Activated T-helper 1 cell treated with anti-CD3 and anti-CD28 coated beads, Interleukin-2, amount 50 U/mL, for 16 hours (primary cell): ENCODE measurements at places on chromosomes 7 and 10.

DNA sequence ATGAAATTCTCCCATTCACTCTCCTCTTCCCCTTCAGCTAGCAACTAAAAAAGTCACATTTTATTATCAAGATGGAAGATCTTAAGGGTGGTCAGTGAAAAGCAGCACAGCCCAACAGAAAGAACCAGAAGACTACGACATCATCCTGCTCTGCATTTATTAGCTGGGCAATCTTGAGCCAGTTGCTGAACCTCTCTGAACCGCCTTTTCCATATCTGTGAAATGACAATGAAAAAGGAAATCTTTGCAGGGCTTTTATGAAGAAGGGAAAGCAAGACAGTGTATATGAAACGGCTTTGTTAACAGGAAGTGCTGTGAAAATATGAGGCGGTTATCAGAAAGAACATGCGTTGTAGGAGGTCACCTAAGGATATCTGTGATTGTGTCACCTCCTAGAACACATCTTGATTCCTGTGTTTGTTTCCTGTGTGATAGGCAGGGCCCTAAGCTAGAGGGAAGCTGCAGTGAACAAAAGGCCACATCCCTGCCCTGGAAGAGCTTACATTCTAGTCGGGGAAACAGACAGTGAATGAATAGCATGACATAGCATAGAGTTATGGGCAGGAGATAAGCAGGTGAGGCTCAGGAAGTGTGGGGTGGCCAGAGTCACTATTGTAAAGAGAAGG is 36.0 kb upstream of the KCNMA1 start:
- no peak for DNase-seq

DNA sequence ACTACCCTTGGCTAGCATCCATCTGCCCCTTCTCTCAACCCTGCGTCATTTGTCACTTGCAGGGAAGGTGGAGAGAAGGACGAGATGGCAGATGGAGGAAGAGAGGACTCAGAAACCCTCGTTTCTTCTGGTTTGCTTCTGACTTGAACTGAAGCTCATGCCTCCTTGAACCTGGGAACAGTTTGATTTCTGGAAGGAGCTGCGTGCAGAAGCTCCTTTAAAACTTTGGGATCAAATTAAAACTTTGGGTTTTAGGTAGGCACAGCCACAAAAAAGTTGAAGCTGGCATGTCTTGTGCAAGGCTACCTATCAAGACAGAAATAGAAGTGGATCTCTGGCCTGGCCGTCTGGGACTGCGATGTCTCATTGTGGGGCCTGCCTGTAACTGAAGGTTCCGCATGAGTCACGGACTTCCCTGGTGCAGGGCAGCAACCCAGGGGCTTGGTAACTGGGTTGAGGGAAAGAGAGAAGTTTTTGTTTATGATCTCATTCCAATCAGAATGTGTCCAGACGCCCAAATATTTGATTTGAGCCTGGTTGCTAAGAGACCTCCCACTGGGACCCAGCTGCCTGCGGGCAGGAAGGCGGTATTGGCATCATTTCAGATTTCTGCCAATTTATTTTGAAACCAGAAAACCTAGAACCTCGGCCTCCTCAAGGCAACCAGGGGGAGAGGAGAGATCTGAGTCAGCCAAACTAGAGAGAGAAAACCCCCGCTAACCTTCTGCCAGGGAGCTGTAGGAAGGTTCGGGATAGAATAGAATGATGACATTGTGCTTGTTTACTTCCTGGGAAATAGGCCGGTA is 15.8 kb upstream of the CAMK1D start:
- DNase-seq: peak; percentile 11

DNA sequence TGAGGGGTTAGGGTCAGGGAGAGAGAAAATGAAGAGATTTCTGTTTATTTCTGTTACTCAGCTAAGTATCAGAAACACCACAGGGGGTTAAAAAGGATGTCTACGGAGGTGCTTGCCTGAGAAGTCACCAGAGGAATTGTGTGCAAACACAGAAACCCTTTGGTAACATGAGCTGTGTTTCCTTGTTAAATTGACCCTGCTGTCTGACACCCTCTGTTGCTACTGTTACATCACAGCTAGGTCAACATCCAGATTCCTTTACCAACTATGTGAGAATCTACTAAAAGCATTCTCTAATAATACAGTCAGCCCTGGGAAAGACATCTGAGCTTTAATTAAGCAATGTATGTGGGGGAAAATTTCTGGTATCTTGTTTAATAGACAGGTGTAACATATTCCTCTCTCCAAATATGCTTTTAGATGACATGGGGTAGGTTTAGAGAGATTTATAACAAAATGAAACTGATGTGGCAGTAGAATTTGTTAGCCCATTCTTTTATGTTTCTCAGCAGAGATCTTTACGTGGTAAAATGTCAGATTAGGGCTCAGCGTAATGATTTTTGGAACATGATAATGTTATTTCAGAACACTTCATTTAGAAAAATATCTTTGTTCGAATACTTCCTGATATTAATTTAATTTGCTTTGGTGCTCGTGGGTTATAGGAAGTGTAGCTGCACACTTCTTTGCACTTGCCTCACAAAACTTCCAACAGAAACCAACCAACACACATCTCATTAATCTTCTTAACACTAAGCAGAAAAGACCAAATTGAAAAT is 168.0 kb upstream of the AHR start:
- no peak for DNase-seq

DNA sequence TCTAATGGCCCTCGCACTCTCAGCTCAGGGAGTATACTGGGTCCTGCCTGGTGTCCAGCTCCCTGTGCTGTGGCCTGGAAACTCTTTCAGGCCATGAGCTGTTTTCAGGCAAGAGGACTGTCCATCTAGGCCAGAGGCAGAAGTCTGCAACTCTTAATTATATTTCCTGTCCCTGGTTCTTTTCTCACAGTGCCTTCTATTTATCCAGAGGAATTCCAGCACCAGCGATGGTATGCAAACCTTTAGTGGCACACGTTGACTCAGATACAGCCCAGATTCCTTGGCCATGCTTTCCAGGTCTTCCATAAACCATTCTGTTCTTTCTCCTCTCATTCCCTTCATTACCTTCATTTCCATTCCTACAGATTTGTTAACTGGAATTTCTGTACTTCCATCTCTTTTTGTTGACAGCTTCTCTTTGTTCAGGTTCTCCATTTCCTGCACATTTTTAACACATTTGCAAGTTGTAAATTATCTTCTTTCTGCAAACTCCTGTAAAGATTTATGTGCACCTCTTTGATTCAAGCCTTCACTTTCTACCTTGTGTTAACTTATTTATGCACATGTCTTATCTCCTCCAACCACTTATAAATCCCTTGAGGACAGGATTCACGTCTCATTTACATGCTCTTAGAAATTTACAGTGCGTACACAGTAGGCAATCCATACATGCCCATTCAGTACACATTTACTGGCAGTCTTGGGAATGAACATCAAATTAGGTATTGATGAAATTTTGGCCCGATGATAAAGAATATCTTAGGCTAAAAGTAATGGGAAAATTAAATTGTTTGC is 172.1 kb downstream of the CELF2 start:
- no peak for DNase-seq

DNA sequence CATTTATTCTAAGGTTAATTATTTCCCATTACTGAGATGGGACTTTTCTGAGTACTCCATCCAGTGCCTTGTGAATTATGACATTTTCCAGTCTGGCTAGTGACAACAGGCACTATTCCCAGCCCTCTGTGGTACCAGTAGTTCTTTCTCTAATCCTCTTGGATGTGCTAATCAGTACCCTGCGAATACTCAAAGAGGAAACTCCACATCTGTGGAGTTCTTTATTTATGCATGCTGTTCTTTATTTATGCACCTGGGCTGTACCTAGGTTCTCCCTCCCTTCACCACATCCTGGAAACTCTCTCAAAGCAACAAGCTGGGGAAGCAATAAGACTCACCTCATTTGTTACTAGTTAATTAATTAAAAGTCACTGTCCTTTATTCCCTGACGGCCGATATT is 83.5 kb downstream of the TSPAN12 start:
- no peak for DNase-seq

DNA sequence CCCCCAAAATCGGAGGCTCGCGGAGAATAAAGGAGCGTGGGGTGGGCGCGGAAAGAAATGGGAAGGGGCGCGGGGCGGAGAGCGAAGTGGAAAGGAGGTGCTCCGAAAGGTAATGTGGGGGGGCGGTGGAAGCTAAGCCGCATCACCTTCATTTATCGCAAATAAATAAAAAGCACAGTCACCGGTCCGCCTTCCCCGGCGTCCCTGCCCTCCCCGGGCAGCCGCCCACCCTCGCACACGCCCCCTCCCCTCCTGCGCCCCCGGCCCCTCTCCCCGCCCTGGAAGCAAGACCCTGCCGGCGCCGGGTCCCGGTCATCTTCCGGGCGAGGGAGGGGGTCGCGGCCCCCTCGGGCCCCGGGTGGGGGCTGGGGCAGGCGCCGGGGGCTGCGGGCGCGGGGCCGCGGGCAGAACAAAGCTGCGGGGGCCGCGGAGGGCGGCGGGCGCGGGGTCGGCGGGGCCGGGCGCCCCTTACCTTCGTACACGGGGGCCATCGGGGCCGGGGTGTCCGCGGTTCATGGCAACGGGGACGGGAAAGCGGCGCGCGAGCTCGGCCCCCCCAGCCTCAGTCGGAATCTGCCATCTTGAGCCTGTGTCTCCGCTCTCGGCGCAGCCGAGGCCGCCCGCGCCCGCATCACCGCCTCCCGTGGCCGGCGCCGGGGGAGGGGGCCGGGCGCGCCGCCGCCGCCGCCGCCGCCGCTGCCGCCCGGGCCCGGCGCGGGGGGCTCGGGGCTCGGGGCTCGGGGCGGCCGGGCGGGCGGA is 486 bp downstream of the HIPK2 start:
- peak; percentile 41 for DNase-seq
